CD4-positive, alpha-beta memory T cell (primary cell): ENCODE measurements at places on chromosomes 16 and 17.
A peak's percentile ranks its signal among the peaks of the same experiment; 100 is the strongest.

GRCh38 chr17:32755045-32755805 lies 121.7 kb downstream of the MYO1D start:
- no peaks in the 10 kb centered on the region for H3K27me3 ChIP-seq
- no peak overlapping the region for H3K27ac ChIP-seq
- H3K36me3 ChIP-seq, result no peaks in the 10 kb centered on the region
- H3K4me3 ChIP-seq, result no peak overlapping the region
- peaks cover 13% of the 10 kb centered on the region for H3K4me1 ChIP-seq
- no peak for DNase-seq

- H3K4me1 ChIP-seq, result peaks cover 76% of the 10 kb centered on the region
- DNase-seq, result no peak
- H3K27me3 ChIP-seq, result no peaks in the 10 kb centered on the region
These were observed 30.9 kb downstream of the XPO6 start for GRCh38 chr16:28180655-28181460.

GRCh38 chr17:3792481-3792880 lies 8.5 kb downstream of the ITGAE start:
- no peak for DNase-seq
- H3K27me3 ChIP-seq, result no peaks in the 10 kb centered on the region
- no peaks in the 10 kb centered on the region for H3K36me3 ChIP-seq
- H3K27ac ChIP-seq, result no peak overlapping the region
- H3K4me3 ChIP-seq, result no peak overlapping the region
- H3K4me1 ChIP-seq, result peaks cover 26% of the 10 kb centered on the region

GRCh38 chr17:77849239-77849638 lies 109.3 kb upstream of the TNRC6C start:
- no peaks in the 10 kb centered on the region for H3K27me3 ChIP-seq
- no peak for DNase-seq
- H3K36me3 ChIP-seq, result no peaks in the 10 kb centered on the region
- no peak overlapping the region for H3K4me3 ChIP-seq

DNA sequence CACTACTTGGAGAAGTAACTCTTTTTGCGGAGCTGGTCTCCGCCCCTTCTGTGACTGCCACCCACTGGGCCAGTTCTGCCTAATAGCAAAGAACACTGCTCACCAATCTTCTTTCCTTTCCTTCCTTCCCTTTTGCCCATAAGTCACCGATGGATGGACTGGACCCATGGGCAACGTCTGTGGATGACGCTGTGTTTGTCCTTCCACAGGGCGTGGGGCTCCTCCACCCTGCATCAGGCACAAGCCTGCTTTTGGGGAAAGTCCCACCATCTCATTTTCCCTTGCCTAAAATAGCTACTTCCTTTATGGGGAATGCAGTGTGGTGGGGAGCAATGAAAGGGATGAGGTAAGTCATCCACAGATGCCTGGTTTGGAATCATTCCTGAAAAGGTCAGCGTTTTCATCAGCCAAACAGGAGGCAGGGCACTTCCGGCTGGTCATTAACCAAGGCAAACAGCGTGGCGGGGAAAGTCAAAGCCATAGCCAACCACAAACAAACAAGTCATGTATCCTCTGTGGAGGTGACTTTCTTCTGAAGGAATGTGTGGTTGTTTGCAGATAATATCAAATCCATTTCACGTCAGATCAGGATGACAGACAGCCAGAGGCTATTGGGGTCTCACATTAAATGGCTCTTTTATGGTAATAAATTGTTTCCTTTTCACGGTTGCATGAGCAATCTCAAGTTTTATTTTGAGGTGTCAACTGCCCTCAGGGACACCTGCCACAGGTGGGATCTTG lies 30.7 kb upstream of the MED9 start:
- no peak overlapping the region for H3K27ac ChIP-seq
- no peaks in the 10 kb centered on the region for H3K27me3 ChIP-seq
- H3K4me1 ChIP-seq, result no peaks in the 10 kb centered on the region
- no peaks in the 10 kb centered on the region for H3K36me3 ChIP-seq
- no peak for DNase-seq

GRCh38 chr17:50564916-50565315 lies 4.4 kb downstream of the CACNA1G start:
- peak; percentile 22 for DNase-seq
- H3K4me3 ChIP-seq, result no peak overlapping the region
- H3K36me3 ChIP-seq, result no peaks in the 10 kb centered on the region
- peaks cover 23% of the 10 kb centered on the region for H3K27me3 ChIP-seq

GRCh38 chr17:68792873-68793272 lies 162.3 kb downstream of the ABCA8 start:
- H3K27ac ChIP-seq, result no peak overlapping the region
- DNase-seq, result no peak
- H3K4me1 ChIP-seq, result peaks cover 7% of the 10 kb centered on the region

DNA sequence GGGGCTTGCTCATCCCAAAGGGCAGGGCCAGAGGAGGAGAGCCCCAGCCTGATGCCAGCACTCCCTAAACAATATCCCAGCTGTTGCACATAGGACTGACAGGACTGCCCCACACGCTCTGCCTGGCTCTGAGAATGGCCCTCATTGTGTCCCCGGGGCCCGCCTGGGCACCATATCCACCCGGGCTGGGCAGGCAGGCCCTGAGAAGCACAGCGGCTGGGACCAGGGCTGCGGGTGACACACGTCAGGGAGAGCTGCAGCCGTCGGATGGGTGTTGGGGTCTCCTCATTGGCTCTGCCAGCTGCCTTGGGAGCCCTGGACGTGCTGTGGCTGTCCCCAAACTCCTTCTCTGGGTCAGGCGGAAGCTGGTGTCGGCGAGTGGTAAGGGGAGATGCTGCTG lies 4.2 kb downstream of the BCAR1 start:
- peaks cover 18% of the 10 kb centered on the region for H3K27me3 ChIP-seq
- no peaks in the 10 kb centered on the region for H3K36me3 ChIP-seq
- no peak overlapping the region for H3K4me3 ChIP-seq
- no peak overlapping the region for H3K27ac ChIP-seq
- DNase-seq, result no peak

- no peak overlapping the region for H3K4me3 ChIP-seq
- H3K27ac ChIP-seq, result no peak overlapping the region
- no peaks in the 10 kb centered on the region for H3K4me1 ChIP-seq
- H3K36me3 ChIP-seq, result no peaks in the 10 kb centered on the region
- H3K27me3 ChIP-seq, result no peaks in the 10 kb centered on the region
These were observed 66.3 kb upstream of the DOC2B start for GRCh38 chr17:247767-248166.

DNA sequence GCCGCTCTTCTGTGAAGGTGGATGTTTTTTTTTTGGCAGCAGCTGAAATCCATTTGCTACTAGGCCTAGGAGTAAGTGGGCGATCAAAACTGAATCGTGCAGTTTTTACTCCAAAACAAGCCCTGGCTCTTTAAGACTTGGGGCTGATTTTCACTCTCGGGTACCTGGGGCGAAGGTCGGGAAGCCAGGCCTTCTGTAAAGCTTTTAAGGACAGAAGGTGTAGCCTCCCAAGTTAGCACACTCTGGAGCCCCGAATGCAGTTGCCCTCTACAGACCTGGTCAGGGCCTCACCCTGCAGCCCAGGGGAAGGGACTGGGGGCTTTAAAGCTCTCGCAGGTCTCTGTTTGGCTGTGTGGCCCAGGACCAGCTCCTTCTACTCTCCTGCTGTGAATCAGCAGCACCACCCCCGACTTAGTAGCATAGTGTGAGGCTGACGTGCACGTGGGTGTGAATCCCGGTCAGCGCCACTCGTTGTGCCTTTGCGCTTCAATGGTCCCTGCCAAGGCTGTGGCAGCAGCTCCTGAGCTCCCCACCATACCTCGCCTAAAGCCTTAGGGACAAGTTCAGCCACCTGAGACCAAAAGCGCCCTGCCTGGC lies 49.9 kb downstream of the TMEM235 start:
- H3K27me3 ChIP-seq, result no peaks in the 10 kb centered on the region
- no peak overlapping the region for H3K27ac ChIP-seq
- H3K4me1 ChIP-seq, result peaks cover 3% of the 10 kb centered on the region
- no peak overlapping the region for H3K4me3 ChIP-seq
- no peak for DNase-seq

DNA sequence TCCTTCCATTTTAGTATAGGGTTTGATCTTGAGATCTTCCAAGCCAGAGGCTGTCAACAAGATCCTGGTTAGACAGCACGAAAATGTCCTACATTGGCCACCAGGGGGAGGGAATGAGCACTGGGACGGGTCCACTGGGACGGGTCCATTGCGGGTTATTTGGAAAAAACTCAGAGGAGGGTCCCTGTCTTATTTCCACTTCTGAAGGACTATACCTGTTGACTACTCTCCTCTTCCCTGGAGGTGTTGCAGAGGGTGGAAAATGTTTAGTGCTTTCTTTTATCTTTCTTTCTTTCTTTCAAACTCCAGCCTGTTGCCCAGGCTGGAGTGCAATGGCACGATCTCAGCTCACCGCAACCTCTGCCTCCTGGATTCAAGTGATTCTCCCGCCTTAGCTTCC lies 2.5 kb downstream of the TTLL6 start:
- H3K36me3 ChIP-seq, result no peaks in the 10 kb centered on the region
- H3K4me1 ChIP-seq, result peaks cover 20% of the 10 kb centered on the region
- no peak overlapping the region for H3K4me3 ChIP-seq
- peak; percentile 62 for DNase-seq
- no peak overlapping the region for H3K27ac ChIP-seq

DNA sequence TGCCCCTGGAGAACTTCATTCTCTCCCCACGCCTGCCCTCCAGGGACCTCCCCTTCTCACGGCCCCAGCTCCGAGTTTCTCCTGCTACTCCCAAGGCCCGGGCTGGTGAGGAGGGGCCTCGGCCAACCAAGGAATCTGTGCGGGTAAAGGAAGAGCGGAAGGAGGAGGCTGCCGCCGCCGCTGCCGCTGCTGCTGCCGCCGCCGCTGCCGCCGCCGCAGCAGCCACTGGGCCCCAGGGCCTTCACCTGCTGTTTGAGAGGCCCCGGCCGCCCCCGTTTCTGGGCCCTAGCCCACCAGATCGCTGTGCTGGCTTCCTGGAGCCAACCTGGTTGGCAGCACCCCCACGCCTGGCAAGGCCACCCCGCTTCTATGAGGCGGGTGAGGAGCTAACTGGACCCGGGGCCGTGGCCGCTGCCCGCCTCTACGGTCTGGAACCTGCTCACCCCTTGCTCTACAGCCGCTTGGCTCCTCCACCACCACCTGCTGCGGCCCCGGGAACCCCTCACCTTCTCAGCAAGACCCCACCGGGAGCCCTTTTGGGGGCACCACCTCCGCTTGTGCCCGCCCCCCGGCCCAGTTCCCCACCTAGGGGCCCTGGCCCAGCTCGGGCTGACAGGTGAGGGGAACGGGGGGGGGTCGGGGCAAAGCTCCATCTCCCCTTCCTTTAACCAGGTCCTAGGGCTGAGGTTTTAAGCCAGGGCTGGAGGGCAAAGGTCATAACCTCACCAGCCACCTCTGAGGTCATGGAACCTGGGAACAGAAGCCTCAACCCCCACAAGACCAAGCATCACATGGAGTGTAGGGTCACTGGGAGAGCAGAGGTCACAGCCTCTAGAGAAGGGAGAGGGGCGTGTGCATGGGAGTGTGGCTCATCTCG lies 11.0 kb downstream of the FBRS start:
- no peaks in the 10 kb centered on the region for H3K4me1 ChIP-seq
- no peak overlapping the region for H3K27ac ChIP-seq
- H3K36me3 ChIP-seq, result peaks cover 51% of the 10 kb centered on the region
- H3K4me3 ChIP-seq, result no peak overlapping the region
- no peak for DNase-seq

DNA sequence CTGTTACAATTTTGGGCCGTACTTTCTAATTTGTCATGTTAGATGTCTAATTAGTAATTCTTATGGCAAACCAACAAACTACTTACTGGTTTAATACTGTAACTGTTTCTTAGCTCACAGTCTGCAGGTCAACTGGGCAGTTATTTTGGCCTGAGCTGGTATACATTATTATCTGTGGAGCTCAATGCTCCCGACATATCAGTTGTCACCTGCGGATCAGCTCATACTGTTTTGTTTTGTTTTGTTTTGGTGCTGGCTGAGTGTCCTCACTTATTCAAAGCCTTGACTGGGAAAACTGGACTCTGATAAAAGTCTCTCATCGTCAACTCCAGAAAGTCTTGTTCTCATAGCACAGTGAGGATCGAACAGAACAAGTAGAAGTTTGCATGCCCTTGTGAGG lies 1060.6 kb upstream of the CDH8 start:
- no peak overlapping the region for H3K4me3 ChIP-seq
- H3K27ac ChIP-seq, result no peak overlapping the region
- no peaks in the 10 kb centered on the region for H3K27me3 ChIP-seq
- no peaks in the 10 kb centered on the region for H3K4me1 ChIP-seq
- no peak for DNase-seq

- no peaks in the 10 kb centered on the region for H3K4me1 ChIP-seq
- H3K36me3 ChIP-seq, result no peaks in the 10 kb centered on the region
- H3K27ac ChIP-seq, result no peak overlapping the region
- no peak for DNase-seq
- H3K4me3 ChIP-seq, result no peak overlapping the region
These were observed 141.3 kb upstream of the NETO2 start for GRCh38 chr16:47284999-47285398.

DNA sequence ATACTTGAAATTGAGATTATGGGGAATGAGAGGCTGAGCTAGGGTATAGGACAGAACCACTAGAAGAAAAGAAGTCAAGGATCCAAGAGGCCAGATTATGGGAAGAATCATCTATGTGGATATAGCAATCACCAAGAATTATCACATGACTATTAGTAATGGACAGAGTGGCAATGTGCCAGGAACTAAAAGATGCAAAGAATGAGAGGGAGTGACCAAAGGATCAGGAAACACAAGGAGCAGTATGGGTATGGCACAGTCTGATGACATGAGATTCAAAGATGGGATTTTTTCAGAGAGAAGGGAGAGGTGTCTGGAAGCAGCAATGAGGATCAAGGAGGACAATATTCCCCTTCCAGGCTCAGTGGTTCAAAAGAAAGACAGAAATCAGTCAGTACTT lies 212.2 kb downstream of the AATF start:
- H3K36me3 ChIP-seq, result no peaks in the 10 kb centered on the region
- no peak overlapping the region for H3K4me3 ChIP-seq
- H3K4me1 ChIP-seq, result no peaks in the 10 kb centered on the region
- no peak for DNase-seq
- H3K27ac ChIP-seq, result no peak overlapping the region
- no peaks in the 10 kb centered on the region for H3K27me3 ChIP-seq

DNA sequence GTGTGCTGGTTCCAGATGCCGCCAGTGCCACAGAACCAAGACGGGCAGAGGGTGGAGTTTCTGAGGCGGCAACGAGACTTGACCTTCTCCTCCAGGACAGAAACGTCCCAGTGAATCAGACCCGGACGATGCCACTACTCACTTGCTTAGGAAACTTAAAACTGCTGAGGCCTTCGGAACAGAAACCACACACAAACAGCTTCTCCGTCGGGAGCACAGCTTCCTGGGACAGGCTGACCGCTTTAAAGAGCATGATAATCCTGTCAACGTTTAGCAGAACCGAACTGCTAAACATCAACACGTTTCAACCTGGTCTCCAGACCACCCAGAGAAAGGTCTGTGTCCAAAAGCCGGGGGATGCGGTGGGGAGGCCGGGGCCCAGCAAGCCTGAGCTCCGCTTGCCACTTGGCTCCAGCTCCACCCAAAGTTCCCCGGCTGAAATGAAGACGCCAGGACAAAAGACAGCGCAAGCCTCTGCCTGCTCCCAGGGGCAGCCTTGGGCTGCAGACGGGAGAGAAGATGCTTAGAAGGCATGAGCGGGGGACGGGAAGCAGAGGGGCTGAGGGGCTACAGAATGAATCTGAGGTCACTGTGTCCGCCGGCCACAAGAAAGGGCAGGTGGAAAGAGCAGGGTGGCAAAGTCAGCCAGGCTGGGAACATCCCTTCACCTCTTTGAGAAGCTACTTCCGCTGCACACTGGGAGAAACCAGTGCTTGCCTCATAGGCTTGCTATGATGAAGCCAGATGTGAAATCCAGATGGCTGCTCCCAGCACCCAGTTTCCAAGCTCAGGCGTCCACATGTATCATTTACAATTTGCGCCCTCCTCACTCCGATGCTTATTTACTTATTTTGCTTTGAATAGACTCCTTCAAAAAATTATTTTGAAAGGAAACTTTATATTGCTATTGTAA lies 69.0 kb downstream of the MRM3 start:
- no peak for DNase-seq
- H3K27ac ChIP-seq, result no peak overlapping the region
- peaks cover 3% of the 10 kb centered on the region for H3K27me3 ChIP-seq
- H3K4me1 ChIP-seq, result peaks cover 10% of the 10 kb centered on the region
